ENCODE measurements at places on chromosomes 7 and 10.

- DNase-seq, result no peak
These were observed 44.4 kb upstream of the ELN start for GRCh38 chr7:73983437-73984164.

DNA sequence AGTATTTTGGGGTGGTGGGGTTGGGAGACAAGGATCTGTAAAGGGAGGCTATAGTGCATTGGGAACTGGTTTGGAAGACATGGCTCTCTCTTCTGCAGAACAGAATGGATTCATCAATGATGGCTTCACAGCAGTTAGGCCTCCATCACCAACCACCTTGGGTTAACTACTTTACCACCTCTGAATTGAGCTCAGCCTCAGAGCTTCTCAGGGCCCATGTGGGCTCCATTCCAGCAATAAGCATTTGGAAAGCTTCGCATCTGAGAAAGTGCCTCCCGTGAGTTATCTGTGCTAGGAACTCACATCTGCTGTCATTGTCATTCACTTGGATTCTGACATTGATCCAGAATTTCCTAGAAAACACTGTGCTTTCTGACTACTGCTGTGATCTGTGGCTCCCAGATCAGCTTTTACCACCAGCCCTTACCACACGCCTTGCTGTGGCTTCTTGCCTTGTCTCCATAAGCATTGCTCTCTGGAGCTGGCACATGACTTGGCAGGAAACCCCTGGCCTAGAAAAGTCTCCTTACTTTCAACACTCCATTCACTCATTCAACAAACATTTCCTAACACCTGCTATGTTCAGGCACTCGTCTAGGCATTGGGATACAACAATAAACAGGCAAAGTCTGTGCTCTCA lies 70.7 kb upstream of the ADO start:
- no peak for DNase-seq

GRCh38 chr10:60578217-60578616 lies 188.5 kb upstream of the ANK3 start:
- no peak for DNase-seq

DNA sequence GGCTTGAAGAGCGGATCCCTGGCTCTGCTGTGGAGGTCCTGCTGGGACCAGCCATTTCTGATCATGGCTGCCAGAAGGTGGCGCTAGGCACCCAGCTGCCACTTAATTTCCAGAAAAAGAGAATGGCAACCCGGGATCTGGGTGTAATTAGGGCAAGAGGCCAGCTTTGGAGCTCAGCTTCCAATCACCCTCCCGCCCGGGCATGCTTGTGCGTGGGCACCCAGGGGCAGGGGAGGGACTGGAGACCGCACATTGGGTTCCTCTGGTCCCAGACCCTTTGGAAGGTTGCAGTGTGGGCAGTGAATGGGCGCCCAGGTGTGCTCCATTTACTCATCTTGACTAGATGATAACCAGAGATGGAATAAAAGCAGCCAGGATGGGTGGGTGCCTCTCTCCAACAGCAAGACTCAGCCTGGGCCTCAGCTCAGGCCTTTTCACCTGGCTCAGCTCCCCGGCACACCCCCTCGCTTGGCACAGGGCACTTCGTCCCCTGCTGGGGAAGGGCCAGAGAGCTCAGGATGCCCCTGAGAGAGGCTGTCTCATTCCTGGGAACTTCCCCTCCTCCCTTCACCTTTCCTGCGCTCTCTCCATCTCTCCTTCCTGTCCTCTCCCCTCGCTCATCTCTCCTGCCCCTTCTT lies 14.7 kb downstream of the FAM241B start:
- DNase-seq, result no peak

DNA sequence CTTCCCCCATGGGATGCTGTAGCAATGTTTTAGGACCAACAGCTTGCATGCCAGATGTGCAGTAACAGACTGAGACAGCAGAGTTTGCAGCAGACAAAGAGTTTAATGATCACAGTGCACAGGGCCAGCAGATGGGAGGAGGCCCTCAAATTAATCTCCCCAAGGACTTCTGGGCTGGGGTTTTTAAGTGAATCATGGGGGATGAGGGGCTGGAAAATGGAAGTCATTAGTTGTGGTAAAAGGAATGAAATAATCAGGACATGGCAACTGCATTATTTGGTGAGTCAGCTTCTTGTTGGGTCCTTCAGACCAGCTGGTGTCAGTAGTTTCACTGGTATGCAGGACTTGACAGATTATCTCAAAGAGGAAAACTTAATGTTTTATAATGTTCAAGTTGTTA lies 12.6 kb upstream of the NRBF2 start:
- DNase-seq, result no peak

DNA sequence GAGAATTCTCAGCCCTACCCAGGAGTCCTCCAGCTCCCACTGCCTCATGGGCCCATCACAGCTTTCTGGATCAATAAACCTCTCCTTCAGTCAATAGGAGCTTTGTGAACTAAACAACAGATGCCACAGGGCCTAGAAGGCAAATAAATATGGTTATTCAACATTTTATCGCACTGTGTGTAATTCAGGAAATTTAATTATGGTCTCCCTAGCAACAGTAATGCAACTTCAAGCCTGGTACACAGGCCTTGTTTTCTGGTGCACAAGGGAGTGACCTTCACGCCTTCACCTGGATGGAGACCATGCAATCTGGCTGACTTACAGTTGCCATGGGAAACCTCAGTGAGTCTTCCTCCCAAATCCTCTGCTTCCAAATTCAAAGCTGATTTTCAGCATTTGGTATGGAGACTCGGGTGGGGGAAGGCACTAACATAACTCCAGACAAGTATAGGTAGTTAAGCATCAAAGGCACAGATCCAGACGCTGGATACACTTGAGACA lies 441.0 kb upstream of the NPVF start:
- no peak for DNase-seq

DNA sequence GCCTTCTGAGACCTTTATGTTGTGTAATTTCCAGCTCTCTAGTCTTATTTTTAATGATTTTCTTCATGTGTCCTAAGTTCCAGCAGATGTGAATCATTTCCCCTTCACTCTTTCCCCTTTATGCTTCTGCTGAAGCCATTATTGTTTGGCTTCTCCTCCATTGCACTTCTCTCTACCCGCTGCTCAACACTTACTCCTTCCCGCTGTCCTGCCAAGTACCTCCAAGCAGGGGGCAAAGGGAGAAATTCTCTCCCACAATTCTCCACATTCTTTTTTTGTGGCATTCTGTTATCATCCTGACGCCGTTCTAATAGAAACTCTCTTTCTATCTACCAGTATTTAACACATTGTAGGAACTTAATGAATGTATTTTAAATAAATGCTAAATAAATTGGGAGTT lies 388.9 kb upstream of the TPK1 start:
- no peak for DNase-seq

- no peak for DNase-seq
These were observed 42.7 kb upstream of the OIT3 start for GRCh38 chr10:72850861-72851260.

DNA sequence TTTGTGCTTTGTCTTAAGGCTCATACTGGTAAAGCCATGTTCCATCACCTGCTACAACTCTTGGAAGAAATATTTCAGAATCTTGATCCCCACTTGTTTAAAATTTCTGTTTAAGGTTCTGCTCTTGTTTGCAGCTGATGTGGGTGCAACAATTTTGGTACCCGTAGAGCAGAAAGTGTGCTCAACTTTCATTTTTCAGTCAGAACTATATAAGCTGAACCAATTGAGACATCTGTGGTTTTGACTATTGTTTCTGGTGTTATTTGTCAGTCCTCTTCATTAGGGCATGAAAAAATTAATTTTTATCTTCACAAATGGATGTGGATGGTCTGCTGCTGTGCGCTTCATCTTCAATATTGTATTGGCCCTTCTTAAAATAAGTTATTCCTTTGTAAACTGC lies 10.9 kb downstream of the MGAM start:
- no peak for DNase-seq

DNA sequence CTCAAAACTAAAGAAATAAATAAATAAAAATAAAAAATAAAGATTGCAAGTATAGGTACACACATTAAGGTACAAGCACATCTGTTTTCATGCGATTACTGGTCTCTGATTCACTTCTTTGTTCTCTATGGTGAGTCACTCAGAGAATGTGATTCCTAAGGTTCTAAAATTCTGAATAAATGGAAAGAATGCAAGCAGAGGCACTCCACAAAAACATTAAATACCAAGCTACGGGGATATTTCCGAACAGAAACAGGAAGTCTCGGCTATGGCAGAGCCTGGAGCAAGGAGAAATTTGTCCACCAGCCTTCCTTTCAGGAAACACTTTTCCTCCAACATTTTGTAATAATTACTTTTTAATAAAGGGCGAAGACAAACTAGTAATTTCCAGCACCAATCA lies 1.4 kb downstream of the VOPP1 start:
- no peak for DNase-seq

- no peak for DNase-seq
These were observed 689 bp upstream of the SMARCD3 start for GRCh38 chr7:151249034-151249731.

- DNase-seq, result no peak
These were observed 122.8 kb downstream of the INPP5A start for GRCh38 chr10:132660385-132660784.

DNA sequence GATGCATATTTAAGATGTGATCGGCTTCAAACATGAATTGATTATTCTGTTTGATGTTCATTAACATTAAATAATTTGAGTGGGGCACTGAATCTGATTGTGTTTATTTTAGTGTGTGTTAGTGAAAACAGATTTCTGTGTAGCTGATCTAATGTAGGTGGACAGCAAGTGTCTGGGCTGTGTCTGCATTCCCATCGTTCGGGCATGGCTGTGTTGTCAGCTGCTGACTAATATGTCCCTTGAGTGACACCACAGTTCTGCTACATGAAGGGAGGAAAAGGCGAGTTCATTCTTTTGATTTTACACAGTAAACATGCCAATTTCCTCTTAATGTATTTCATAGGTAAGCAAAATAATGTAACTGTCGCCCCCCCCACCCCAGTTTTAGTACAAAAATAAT lies 203.0 kb downstream of the CNTNAP2 start:
- no peak for DNase-seq

DNA sequence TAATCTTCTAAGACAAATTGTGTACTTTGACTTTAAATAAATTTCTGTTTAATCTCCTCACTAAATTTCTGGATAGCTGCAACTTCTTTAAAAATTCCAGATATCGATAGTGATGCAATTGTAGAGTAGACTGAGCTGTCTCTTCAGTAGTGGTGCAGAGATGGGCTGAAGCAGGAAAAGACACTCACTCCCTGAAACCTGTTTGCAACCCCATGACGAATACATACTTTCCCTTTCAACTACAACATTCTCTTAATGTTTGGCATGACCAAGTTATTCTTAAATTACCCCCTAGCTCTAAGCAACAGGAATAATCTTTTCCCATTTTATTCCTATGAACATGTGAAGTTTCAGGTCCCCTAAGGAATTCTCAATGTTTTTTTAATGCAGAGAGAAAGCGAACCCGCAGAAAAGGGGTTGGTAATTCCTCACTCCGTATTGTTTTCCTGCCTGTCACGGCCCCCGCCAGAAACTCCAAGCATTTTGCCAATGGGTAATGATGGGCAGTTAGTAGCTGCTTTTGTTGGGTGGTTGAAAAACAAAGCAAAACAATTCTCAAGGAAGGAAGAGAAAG lies 1.3 kb downstream of the THSD7A start:
- no peak for DNase-seq

DNA sequence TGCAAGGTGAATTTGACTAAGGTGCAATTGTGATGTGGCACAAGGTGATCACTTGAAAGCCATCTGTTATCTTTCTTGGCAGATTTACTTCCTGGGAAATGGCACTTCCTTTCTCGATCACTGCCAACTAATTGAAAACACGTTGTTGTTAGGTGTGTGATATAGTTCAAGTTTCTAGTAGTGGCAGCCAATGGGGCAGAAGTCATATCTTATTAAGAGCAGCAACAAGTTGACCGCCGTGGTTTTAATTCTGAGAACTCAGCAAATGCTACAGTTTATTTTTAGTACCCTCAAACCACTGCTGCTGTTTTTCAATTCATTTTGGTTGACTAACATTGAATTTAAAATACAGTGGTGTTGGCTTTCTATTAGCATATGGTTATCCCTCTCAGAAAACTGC lies 1.6 kb downstream of the CHN2 start:
- DNase-seq, result no peak

DNA sequence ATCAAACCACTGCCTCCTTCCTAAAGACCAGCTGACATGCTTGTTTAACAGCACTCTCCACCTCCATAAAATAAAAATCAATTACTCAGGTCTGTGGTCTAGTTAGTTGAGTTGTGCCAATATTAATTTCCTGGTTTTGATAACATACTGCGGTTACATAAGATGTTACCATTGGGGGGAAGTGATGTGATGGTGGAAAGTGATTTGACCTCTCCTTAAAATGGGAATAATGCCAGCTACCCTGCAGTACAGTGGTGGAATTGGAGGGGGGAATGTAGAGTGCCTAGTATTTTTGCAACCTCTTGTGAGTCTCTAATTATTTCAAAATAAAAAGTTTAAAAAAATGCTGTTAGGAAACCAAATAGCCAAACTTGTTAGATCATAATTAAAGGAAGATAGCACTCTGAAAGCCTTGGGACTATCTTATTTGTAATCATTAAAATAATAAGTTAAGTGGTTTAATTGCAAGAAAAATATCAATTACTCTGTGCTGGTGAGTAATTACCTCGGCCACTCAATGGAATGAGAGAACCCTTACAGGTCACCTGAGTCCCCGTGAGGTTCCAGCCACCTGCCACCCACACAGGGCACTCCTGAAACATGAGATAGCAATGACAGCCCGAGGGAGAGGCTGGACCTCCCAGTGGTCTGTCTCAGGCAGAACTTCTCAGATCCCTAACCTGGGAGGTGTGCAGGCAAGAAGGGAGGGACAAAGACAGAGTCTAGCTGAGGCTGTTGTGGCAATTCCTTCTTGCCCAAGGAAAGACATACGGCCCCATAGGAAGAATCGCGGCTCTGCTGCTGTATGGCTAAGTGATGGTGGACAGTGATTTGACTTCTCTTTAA lies 94.1 kb downstream of the SH3PXD2A start:
- no peak for DNase-seq

- no peak for DNase-seq
These were observed 38.4 kb downstream of the TAF3 start for GRCh38 chr10:7856678-7857077.

DNA sequence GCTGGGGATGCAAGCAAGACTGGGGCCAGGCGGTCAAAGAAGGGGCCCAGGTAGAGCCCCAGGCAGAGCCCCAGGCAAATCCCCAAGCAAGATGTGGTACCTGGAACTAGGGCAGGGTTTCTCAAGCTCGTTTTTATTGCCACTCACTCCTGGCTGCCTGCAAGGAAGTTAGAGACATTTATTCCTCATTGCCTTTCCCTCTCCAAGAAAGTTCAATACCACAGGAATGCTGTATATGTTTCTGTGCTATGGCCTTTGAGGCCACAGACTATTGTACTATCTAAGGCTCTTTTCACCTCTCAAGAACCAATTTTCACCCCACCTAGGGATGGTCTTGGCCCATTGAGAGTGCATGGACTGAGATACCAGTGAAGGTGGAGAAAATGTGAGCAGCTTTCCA lies 71.3 kb downstream of the TACC2 start:
- no peak for DNase-seq

- no peak for DNase-seq
These were observed 631.8 kb upstream of the CELF2 start for GRCh38 chr10:10385831-10386230.
